ENCODE measurements at places on chromosomes 6 and 20.
A peak's percentile ranks its signal among the peaks of the same experiment; 100 is the strongest.

GRCh38 chr6:156662025-156662445 lies 115.1 kb upstream of the ARID1B start:
- peak; percentile 65 for DNase-seq

GRCh38 chr20:15122613-15123012 lies 785.2 kb upstream of the FLRT3 start:
- DNase-seq: no peak

GRCh38 chr6:44285552-44286284 lies 15.5 kb downstream of the TMEM151B start:
- no peak for DNase-seq

GRCh38 chr6:132768051-132768517 lies 10.4 kb upstream of the VNN2 start:
- no peak for DNase-seq

DNA sequence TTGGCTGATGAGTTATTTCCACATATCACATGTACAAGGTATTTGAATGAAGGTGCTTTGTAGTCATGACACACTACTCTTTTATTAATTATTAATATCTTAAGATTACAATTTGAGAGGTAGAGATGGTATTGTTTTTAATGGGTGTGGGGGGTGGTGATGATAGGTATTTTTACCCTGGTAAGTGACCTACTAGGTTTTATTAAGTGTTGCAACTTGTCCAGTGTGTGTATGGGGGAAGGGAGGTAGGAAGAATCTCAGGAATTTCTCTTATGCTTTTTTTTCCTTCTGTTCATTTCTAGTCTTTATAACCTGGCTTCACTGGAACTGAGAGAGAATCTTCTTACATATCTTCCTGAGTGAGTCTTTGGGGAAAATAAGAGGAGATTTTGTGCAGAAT lies 101.4 kb downstream of the LRRC1 start:
- no peak for DNase-seq

- no peak for DNase-seq
Measured at GRCh38 chr6:158810155-158811095, 8.7 kb downstream of the EZR start.

GRCh38 chr20:10490706-10491105 lies 55.6 kb downstream of the SLX4IP start:
- no peak for DNase-seq

DNA sequence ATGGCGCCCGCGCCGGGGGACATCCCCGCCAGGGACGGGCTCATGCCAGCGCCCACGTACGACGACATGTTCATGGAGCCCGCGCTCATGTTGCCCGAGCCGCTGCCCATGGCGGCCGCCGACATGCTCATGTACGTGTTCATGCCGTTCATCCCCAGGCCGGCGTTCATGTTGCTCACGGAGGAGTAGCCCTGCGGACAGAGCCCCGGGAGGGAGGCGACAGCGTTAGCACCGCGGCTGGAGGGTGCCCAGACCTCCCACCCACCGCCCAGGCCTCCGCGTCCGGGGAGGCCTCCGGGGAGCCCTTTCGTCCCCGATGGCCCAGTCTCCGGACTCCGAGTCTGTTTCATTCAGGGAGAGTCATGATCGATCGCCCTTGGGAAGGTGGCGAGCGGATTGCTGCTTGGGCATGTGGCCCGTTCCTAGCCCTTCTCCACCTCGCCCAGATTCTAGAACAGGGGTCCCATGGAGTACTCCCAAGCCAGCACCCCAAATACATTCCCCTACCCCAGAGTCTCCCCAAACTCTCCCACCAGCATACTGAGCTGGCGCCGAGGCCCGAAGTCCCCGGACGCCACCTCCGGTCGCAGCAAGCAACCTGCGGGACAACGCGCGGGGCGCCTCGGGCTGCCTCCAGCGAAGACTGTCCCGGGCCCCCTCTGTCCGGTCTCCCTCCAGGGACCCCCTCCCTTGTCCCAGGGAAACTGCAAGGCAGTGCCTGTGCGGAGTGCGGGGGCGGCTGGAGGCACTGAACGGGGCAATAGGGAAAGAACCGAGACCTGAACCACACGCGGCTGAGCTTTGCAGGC lies 1.2 kb downstream of the FOXA2 start:
- DNase-seq: no peak

- DNase-seq: no peak
Measured at GRCh38 chr6:131782764-131783163, 25.1 kb upstream of the ENPP1 start.

GRCh38 chr20:17646209-17646960 lies 35.7 kb downstream of the RRBP1 start:
- no peak for DNase-seq

- no peak for DNase-seq
Measured at GRCh38 chr6:31860349-31860748, 2.3 kb downstream of the NEU1 start.

DNA sequence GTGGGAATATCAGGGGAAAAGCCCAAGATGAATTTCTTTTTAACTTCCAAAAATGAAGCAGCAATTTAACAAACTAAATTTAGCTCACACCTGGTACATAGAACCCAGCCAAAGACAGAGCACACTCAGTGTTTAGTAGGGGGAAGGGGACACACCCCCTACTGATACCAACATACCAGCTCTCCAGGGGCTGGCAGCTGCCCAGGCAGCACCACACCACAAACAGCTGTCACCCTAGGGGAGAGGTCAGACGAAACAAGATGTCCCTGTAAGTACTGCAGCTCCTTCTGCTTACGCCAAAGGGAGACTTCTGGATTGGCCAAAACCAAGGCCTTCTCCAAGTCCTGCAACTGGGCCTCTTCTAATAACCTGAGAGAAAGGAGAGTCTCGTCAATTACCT lies 26.0 kb downstream of the MDN1 start:
- DNase-seq: no peak
